ENCODE measurements at places on chromosomes 5 and 9.

- peak; percentile 9 for DNase-seq
Measured at GRCh38 chr5:148382961-148383360, 797 bp upstream of the FBXO38 start.

DNA sequence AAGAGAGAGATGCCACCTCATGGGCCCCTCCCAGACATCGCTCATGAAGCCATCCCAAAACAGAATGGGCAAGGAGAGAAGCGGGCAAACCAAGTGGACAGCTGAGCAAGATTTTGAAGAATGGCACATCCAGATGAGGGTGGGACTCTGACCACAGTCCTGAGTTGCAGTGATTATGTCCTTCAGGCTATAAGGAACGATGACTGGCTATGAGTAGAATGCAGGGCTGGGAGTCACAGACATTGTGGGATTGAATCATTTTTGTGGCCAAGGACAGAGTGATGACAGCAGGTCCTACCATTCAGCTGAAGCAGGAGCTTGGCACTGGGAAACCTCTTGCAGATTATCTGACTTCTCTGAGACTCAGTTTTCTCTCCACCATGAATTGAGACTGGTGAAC lies 245.7 kb upstream of the SLC30A5 start:
- DNase-seq = peak; percentile 9

DNA sequence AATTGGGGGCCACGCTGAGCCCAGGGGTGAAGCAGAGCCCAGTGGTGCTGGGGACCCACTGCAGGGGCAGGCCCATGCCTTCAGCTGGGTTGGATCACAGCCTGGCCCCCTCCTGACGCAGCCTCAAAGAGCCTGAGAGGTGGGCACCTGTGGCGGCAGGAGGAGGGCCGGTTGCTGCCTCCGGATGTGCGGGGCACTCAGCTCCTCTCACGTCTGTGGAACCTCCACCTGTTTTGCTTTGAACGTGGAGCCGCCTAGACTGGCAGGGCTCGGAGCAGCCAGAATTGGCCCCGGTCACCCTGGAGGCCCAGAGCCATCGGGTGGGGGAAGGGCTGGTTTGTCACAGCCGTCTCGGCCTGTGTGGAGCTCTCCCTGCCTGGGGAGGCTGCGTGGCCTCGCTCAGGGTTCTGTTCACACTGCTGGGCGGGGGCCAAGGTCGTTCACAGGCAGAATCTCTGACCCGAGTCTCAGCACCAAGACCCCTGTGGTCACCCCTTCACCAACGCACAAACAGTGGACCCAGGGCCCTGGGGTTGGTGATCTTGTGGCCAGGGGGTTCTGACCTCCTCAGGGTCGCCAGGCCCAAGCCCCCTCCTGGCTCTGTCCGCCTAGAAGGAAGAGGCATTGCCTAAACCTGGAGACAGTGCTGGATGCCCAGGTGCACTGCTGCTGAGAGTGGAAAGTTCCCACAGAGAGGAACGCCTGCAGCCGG lies 9.2 kb upstream of the SLC9A3 start:
- no peak for DNase-seq

DNA sequence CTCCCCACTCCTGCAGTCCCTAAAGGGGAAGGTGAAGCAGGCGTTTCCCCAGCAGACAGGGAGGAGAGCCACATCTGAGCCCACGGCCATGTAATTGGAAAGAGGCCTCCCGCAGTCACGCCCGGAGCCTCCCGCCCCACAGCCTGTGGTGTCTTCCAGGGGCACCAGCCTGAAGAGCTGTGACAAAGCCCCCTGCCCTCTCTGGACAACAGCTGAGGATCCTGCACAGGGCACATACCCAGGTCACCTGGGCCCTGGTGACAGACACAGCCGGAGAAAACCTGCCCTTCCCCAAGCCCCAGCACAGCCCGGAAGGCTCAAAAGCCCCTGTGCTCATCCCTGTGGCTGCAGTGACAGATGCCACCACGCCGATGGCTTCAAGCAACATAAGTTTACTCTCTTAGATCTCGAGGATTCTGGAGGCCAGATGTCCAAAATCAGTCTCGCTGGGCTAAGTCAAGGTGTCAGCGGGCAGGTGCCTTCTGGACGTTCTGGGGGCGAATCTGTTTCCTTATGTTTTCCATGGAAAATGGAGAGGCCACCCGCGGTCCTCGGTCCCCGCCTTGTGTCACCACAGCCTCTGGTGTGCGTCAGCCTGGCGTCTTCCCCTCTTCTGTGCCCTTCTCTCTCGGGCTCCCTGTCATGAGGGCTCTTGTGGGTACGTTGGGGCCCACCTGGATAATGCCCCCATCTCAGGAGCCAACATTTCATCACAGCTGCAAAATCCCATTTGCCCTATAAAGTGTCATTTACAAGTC lies 71.5 kb downstream of the PSMB7 start:
- no peak for DNase-seq

- no peak for DNase-seq
Measured at GRCh38 chr5:177361418-177362291, 3.9 kb downstream of the RGS14 start.

Data from renal cortical epithelial cell (primary cell).